Smooth muscle cell of trachea (primary cell): ENCODE measurements at places on chromosomes 16 and 17. TPM values are rescaled to one million over a fixed set of nuclear protein-coding genes. Genes with fewer than 3 reads are reported as not detected.

ASGR2 gene
- total RNA-seq, result not detected in 2 replicates

C1QTNF1 gene
- 6.3 and 79.2 TPM in 2 replicates for total RNA-seq

CCL23 gene
- not detected in 2 replicates for total RNA-seq

HOXB4 gene
- 2.9 and 5.8 TPM in 2 replicates for total RNA-seq

TM4SF5 gene
- not detected in 2 replicates for total RNA-seq

SMIM5 gene
- 0.29 TPM in 1 of 2 replicates, not detected in the other for total RNA-seq

SALL1 gene
- total RNA-seq, result under 0.01 and 0.50 TPM in 2 replicates

TMC8 gene
- not detected in 2 replicates for total RNA-seq

DHRS7C gene
- total RNA-seq, result not detected in 2 replicates

SPATA22 gene
- total RNA-seq, result 1.2 and 2.5 TPM in 2 replicates

INCA1 gene
- total RNA-seq, result 0.66 TPM in 1 of 2 replicates, not detected in the other

ABCC3 gene
- 9.7 and 21.2 TPM in 2 replicates for total RNA-seq

CD300LG gene
- total RNA-seq, result not detected in 2 replicates

PYDC1 gene
- not detected in 2 replicates for total RNA-seq

CIAO3 gene
- 27.3 and 44.3 TPM in 2 replicates for total RNA-seq

NOG gene
- not detected in 2 replicates for total RNA-seq

GAST gene
- total RNA-seq, result not detected in 2 replicates

SERPINF2 gene
- 0.33 TPM in 1 of 2 replicates, not detected in the other for total RNA-seq

NXN gene
- total RNA-seq, result 16.1 and 38.0 TPM in 2 replicates
